Activated CD8-positive, alpha-beta memory T cell treated with anti-CD3 and anti-CD28 coated beads for 48 hours (primary cell): ENCODE measurements at places on chromosomes 6 and 20.

DNA sequence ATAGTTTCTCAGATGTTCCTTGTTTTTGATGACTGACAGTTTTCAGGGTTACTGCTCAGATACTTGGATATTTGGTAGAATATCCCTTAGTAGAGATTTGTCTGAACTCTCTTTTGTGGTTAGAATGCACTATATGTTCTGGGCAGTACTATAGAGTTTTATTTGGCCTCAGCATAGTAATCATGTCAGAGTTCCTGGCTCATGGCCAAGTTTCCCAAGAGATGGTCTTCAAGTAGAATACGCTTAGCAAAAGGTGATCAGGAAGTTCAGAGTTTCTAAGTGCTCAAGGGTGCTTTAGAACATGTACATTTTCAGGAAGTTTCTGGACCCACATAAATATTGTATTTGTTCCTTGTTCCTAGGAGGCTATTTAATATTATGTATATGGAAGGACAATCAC lies 1209.7 kb upstream of the GJE1 start:
- DNase-seq = no peak

- DNase-seq = no peak
Observed at GRCh38 chr20:25705830-25706351, 9.2 kb upstream of the ZNF337 start.

DNA sequence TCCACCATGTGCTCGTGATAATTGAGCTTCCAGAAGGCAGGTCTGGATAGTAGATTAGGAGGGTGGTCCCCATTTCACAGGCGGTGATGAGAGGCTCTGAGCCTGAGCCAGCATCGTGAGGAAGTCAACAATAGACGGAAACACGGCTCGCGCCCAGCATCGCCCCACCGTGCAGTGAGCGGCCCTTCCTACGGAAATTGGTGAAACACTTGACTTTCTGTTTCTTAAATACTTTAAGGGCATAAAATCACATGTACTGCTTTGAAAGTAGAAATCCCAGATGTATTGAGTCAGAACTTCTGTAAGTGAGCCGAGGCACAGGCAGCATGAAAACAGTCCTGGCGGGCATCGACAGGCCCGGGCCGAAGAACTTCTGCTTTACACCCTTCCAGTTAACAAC lies 4.3 kb upstream of the KIF25 start:
- DNase-seq = no peak

GRCh38 chr6:15885624-15886023 lies 222.8 kb upstream of the DTNBP1 start:
- no peak for DNase-seq

- DNase-seq = no peak
Observed at GRCh38 chr6:121615493-121615892, 180.0 kb downstream of the GJA1 start.
